ENCODE measurements at places on chromosomes 6 and 20.

DNA sequence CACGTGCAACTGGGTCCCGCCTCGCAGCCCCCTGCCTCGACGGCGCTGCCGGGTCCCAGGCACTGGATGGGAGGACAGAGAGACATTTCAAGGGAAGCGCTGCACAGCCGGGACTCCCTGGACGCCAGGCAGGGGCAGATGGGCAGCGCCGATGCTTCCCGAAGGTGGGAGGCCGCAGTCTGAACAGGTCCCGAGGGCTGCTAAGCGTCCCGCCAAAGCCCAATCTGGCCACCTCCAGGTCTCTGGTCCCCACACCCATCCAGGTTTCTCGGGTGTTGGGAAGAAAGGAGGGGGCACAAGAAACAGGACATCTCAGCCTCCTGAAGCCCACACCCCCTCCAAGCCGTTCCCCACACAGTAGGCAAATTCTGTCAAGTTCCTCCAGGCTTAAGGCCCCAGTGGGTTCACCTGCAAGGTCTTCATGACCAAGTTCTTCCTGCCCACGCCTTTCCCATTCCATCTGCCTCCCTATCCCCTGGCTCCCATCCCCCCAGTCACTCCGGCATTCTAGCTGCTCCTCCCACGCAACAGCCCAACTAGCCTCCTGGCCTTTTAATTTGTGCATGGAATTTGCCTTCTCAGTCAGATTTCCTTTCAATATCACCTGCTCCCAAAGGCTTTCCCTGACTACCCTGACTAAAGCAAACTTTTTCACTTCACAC, 5.4 kb upstream of the CPXM1 start:
- DNase-seq: no peak

GRCh38 chr20:3000852-3001523, 42.4 kb upstream of the GNRH2 start:
- no peak for DNase-seq

DNA sequence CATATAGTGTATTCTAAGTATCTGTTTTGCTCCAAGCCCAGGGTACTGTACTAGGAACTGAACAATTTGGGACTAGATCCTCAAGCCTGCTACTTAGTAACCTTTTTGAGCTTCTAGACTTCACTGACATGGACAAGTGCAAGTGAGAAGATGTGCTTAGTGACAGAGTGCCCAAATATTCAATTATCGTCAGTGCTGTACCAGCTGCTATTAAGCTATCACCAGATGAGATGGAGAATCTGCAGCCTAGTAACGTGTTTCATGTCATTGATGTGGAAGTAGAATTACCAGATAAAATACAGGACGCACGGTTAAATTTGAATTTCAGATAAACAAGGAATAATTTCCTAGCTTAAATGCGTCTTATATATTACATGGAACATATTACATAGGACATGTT, 218.3 kb downstream of the ARID1B start:
- DNase-seq: no peak

GRCh38 chr20:34676642-34677373, at the start of gene PIGU:
TSS of gene PIGU (minus strand) at chr20:34677092. CDS start at chr20:34677085, 7 bp downstream.
- DNase-seq: peak; percentile 95

DNA sequence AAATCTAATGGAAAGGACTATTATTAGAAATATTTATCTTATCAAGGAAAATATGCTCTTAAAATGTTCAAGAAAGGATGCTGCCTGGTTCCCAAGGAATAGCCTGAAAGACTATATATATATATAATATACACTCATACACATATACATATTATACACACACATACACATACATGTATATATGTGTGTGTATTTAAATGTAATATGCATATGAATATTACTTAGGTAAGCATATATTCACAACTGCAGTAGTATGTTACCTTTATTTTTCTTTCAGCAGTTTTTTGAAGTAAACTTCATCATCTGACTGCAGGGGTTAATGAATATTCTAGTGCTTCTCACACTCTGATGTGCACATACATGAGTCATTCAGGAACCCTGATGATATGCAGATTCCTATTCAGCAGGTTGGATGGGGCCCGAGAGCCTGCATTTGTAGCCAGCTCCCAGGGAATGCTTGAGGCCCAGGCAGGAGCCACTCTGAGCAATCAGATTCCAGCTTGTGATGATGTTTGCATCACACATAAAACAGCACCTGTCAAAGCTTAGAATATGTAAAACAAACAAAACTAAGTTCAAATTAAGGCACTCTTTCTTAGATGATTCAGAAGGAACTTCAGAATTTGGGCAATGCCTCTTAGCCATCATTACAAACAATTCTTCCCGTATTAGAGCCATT, 16.1 kb downstream of the MYLK4 start:
- no peak for DNase-seq

- no peak for DNase-seq
Observed at GRCh38 chr6:144619966-144620365, 334.8 kb downstream of the UTRN start.

GRCh38 chr6:119669221-119669620, 319.7 kb upstream of the MAN1A1 start:
- DNase-seq: no peak

Measured in activated gamma-delta T cell (primary cell).